GM12878 (cell line): ENCODE measurements at places on chromosomes 1 and 21.
A peak's percentile ranks its signal among the peaks of the same experiment; 100 is the strongest.

DNA sequence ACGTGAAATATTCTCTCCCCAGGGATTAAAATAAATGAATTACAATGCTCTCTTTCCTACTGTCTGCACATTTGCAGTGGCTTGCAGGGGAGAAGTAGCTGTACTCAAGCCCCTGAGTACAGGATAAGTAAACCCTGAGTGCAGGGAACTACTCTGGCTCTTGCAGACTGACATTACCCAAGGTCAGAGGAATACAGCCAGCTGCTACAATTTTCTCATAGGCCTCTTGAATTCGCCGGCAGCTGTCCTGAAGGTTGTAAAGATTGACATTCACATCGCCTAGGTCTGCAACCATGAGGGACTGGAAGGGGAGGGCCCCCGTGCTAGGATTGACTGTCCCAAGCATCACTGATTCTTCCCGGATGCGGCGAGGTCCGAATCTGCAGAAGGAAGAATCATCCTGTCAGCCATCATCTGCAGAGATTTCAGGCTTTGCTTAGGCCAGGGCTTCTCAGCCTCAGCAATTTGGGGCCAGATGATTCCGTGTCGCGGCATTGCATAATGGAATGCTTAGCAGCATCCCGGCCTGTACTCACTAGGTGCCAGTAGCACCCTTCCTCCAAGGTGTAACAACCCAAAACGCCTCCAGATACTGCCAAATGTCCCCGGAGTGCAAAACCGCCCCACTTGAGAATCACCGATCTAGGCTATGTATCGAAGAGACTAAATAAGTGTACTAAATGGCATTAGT lies 1.7 kb downstream of the AGMAT start:
- H3K36me3 ChIP-seq: no peaks in the 10 kb centered on the region
- peaks cover 19% of the 10 kb centered on the region for H3K4me1 ChIP-seq
- H3K27ac ChIP-seq: no peak overlapping the region
- no peak for DNase-seq
- H3K4me3 ChIP-seq: no peak overlapping the region

- no peaks in the 10 kb centered on the region for H3K4me1 ChIP-seq
- DNase-seq: no peak
- peak overlapping the region; percentile 60 for H3K4me3 ChIP-seq
- H3K36me3 ChIP-seq: no peaks in the 10 kb centered on the region
- H3K27ac ChIP-seq: peak overlapping the region; percentile 76
Measured at GRCh38 chr21:33640697-33641351, 717 bp downstream of the CRYZL1 start.

DNA sequence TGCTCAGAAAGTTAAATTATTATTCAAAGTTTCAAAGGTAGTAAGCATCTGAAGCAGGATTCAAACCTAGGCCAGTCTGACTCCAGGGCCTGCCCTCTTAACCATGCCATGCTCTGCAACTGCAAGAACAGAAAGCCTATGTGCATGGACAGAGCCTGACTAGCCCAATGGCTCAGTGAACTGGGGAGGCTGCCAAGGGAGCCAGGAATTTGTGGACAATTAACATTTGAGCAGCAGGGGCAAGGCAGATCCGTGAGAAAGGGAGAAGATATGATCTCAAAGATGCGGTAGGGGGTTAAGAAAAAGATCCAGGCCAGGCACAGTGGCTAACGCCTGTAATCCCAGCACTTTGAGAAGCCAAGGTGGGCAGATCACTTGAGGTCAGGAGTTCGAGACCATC lies 6.5 kb upstream of the ATP1A4 start:
- no peak overlapping the region for H3K4me3 ChIP-seq
- no peaks in the 10 kb centered on the region for H3K27me3 ChIP-seq
- H3K27ac ChIP-seq: no peak overlapping the region
- DNase-seq: no peak
- H3K36me3 ChIP-seq: no peaks in the 10 kb centered on the region
- H3K4me1 ChIP-seq: no peaks in the 10 kb centered on the region

DNA sequence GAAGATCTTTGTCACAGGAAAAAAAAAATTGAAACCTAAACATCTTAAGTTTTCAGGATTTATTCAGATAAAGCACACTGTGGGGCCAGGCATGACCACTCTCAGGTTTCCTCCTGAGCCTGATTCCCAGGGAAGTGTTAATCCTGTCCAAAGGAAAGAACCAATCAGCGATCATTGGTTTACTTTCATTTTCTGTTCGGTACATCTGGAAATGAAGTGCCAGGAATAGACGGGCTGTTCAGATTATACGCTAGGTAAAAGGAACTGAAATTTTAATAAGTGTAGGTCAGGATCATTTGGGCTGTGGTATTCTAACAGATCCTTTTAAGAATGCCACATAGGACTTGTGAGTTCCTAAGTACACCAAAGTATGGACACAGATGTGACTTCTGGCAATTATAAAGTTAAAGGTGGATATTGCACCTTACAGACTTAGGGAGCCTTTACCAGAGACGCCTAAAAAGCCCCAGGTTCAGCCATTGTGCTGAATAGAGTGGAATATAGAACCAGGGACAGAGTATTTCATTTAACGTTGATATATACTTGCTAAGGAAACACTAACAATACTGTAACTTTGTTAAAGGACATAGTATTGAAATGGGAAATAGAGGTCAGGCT lies 9.3 kb upstream of the CACYBP start:
- DNase-seq: no peak
- no peaks in the 10 kb centered on the region for H3K27me3 ChIP-seq
- H3K4me3 ChIP-seq: peak overlapping the region; percentile 50
- peaks cover 17% of the 10 kb centered on the region for H3K4me1 ChIP-seq

- H3K4me3 ChIP-seq: no peak overlapping the region
- H3K36me3 ChIP-seq: no peaks in the 10 kb centered on the region
- no peaks in the 10 kb centered on the region for H3K4me1 ChIP-seq
- H3K27ac ChIP-seq: no peak overlapping the region
- H3K27me3 ChIP-seq: no peaks in the 10 kb centered on the region
Measured at GRCh38 chr1:65772607-65773006, 20.1 kb upstream of the PDE4B start.

DNA sequence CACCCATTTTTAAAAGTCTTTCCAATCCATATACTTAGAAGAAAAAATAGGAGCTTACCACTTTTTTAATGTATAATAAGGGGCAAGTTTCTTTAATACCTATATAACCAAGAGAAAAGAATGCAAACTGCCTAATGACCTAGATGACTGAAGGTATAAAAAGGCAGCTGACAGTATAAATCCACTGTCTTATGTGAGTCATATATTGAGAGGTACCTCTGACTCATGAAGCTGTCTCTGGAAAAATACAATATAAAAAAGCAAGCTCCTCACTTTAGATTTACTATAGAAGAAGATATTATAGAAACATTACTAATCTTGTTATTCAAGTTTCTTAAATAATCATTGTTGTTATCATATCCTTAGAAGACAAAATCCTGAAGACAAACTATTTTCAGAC lies 144.2 kb downstream of the VAV3 start:
- no peak overlapping the region for H3K4me3 ChIP-seq
- H3K27ac ChIP-seq: no peak overlapping the region
- no peak for DNase-seq
- H3K4me1 ChIP-seq: no peaks in the 10 kb centered on the region
- H3K27me3 ChIP-seq: no peaks in the 10 kb centered on the region; the same call in 1 of the 2 replicates
- no peaks in the 10 kb centered on the region for H3K36me3 ChIP-seq

GRCh38 chr1:44945967-44946366 lies 40.4 kb downstream of the EIF2B3 start:
- H3K4me1 ChIP-seq: peaks cover 8% of the 10 kb centered on the region; the same call in 1 of the 2 replicates
- no peak for DNase-seq
- H3K36me3 ChIP-seq: no peaks in the 10 kb centered on the region
- H3K27me3 ChIP-seq: no peaks in the 10 kb centered on the region
- H3K4me3 ChIP-seq: no peak overlapping the region

DNA sequence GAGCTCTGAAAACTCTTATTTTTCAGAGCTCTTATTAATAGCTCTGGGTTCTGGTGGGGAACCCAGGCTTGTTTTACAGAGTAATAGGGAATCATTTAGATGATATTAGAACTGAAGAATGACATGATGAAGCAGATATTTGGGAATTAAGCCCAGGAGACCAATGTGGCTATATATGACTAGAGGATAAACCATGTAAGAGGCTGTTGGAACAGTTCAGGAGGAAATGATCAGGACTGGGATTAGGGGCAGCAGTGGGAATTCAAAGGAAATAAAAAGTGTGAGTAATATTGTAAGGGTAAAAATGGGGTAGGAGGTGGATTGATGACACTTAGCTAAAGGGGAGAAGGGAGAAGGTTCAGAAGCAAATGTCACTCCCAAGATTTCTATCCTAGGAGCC lies 58.6 kb downstream of the GIPC2 start:
- H3K27ac ChIP-seq: no peak overlapping the region
- H3K27me3 ChIP-seq: no peaks in the 10 kb centered on the region
- DNase-seq: no peak
- no peaks in the 10 kb centered on the region for H3K4me1 ChIP-seq
- no peak overlapping the region for H3K4me3 ChIP-seq
- H3K36me3 ChIP-seq: no peaks in the 10 kb centered on the region

DNA sequence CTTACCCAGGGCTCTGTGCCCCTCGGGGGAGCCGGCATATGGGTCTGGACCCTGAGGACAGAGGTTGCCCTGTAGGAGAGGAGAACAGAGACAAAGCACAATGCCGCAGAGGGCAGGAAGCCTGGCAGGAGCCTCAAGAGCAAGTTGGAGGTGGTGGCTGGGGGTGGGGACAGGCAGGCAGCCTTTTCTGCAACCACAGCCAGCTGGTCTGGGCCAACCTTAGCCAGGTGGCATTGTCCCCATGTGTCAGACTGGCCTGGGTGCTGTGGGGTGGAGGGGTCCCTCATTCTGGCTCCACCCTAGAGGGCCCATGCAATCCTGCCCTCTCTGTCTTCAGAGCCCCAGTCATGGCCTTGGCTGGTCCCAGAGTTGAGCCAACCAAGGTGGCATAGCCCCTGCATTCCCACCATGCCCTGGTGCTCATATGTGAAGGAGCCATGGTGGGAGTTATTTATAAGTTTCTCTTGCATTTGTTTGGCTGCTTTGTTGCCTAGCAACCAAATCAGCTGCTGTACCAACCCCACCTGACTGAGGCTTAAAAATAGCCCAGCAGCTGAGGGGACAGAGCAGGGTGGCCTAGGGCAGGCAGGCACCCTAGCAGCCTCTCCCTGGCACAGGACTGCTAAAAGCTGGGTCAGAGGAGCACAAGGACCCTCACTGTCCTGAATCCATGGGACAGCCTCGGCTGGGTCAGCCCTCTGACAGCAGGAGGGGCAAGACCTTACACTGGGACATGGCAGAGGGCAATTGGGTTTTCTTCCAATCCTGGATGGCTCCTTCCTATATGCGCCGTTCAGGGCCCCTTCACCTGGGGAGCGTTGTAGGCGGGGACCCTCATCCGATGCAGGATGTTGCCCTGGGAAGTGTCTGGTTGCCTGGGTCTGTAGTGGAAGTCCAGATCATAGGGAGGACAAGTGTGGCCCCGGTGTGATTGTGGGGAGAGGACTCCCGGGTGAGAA lies 19.5 kb downstream of the MAP7D1 start:
- H3K27me3 ChIP-seq: no peaks in the 10 kb centered on the region
- no peak overlapping the region for H3K4me3 ChIP-seq
- no peak overlapping the region for H3K27ac ChIP-seq
- H3K4me1 ChIP-seq: no peaks in the 10 kb centered on the region
- no peak for DNase-seq

DNA sequence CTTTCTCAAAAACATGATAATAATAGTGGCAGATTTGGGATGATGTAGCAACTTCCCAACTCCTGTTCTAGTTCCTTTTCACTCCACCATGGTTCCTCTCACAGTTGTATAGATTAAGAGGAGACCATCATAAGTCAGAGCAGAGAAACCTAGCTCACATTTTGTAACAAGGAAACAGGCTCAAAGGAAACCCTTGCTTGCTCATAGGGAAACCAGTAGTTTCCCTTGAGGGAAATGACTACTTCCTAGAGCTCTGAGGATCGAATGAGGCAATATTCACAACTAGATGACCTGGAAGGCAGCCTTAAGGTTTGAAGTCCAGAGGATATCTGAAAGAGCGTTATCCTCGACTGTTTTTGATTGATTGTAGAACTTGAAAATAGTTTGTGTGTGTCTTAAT lies 76.1 kb upstream of the C8B start:
- H3K36me3 ChIP-seq: no peaks in the 10 kb centered on the region
- no peaks in the 10 kb centered on the region; the same call in 1 of the 2 replicates for H3K27me3 ChIP-seq
- H3K27ac ChIP-seq: no peak overlapping the region
- no peak overlapping the region for H3K4me3 ChIP-seq
- H3K4me1 ChIP-seq: no peaks in the 10 kb centered on the region

- DNase-seq: no peak
- H3K27ac ChIP-seq: no peak overlapping the region
- no peaks in the 10 kb centered on the region for H3K27me3 ChIP-seq
- no peaks in the 10 kb centered on the region for H3K4me1 ChIP-seq
- no peak overlapping the region for H3K4me3 ChIP-seq
- no peaks in the 10 kb centered on the region for H3K36me3 ChIP-seq
Measured at GRCh38 chr1:23246274-23246673, 29.0 kb upstream of the HTR1D start.
